ENCODE measurements at places on chromosomes 4 and X.

GRCh38 chrX:72142794-72143608 is 11.3 kb upstream of the RTL5 start:
- no peak for DNase-seq

DNA sequence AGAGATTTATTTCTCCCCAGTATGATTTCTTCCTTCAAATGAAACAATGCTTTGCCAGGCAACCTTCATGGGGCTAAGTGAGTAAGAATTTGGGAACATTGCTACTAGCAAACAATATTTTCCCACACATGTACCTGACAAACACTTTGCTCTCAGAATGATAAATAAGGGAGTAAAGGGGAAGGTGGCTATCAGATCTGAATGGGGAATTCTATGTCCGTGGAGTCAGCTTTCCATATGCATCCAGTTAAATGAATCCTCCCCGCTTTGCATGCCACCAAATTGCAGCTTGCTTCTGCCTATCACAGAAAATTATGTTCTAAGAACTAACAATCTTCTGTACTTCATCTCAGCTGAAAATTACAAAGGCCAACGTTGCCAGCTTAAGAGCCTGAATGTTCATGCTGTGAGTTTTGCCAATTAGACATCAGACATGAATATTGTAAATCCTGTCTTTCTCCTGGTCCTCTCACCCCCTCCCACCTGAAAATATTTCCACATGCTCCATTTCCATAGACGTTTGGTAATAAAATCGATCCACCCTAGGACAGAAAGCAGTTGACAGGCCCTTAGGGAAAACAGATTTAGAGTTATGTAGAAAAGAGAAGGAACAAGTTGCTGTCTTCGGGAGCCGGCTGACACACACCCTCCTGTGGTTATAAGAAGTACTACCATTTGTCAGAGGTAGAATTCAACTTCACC is 6.3 kb downstream of the MEPE start:
- peak; percentile 50 for DNase-seq

DNA sequence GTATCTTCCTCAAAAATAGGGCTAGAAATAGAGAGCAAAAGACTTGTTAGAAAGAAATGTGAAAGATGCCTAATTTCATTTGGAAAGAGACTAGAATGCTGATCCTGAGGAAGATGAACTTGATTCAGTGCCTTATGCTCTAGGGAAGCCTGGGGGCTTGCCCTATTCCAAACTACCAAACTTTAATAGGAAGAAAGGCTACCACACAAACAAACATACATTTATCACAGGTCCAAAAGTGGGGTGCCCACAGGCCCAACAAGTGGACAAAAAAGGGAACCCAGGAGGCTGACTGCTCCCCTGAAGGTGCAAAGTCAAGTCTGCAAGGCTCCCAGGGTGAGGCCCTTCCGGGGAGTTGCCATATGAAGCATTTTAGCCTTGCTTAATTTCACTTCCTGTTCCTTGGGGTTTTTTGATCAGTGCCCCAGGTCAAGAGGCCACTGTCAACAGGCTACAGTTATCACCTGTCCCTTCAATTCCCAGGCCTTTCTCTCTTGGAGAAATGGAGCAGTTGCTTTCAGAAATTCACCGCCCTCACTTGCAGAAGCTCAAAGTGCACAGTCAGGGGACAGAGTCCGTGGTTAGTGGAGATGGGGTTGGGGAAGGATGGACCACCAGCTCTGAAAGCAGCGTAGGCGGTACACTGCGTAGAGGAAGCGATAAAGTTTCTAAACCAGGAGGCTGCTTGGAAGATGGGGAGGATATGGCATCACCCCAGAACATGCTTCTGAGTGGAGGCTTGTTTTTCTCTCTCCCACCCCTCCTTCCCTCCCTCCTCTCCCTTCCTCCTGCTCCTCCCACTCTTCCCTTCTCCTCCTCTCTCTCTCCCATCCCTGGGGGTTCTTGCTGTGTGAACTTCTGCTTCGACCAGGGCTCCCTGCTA is 36.4 kb downstream of the TMEM154 start:
- peak; percentile 81 for DNase-seq

- DNase-seq = no peak
Measured at GRCh38 chr4:61866378-61867030, 666.4 kb downstream of the ADGRL3 start.

DNA sequence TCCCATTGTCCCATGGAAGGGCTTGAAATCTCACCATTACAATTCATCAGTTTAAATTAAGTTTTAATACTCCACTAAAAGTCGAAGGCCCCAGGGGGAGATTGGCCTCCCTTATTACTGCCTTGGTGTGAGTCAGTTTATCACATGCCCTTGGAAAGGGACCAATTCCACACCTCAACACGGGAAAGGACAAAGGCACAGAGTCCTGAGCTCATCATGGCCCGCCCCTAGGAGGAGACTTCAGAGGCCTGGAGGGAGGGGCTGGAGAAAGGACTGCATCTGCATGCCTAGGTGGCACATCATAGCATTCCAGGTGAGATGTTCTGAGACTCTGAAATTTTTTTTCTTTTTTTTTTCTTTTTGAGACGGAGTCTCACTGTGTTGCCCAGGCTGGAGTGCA is 2.8 kb upstream of the SEL1L3 start:
- DNase-seq = no peak

- DNase-seq = no peak
Measured at GRCh38 chr4:153034681-153035080, 98.6 kb downstream of the FHDC1 start.

GRCh38 chrX:72299891-72300630 is 5.7 kb downstream of the CITED1 start:
- DNase-seq = no peak
